ENCODE measurements at places on chromosomes 13 and 19. TPM values are rescaled to one million over a fixed set of nuclear protein-coding genes. Genes with fewer than 3 reads are reported as not detected.
A peak's percentile ranks its signal among the peaks of the same experiment; 100 is the strongest.

GRCh38 chr19:49591731-49592485 lies 926 bp downstream of the PRR12 start:
- no peaks in the 10 kb centered on the region for H3K27me3 ChIP-seq
- peaks cover 24% of the 10 kb centered on the region for H3K4me1 ChIP-seq
- H3K4me3 ChIP-seq = peak overlapping the region; percentile 87
- peak overlapping the region; percentile 88 for H3K27ac ChIP-seq
- H3K36me3 ChIP-seq = no peaks in the 10 kb centered on the region

DNA sequence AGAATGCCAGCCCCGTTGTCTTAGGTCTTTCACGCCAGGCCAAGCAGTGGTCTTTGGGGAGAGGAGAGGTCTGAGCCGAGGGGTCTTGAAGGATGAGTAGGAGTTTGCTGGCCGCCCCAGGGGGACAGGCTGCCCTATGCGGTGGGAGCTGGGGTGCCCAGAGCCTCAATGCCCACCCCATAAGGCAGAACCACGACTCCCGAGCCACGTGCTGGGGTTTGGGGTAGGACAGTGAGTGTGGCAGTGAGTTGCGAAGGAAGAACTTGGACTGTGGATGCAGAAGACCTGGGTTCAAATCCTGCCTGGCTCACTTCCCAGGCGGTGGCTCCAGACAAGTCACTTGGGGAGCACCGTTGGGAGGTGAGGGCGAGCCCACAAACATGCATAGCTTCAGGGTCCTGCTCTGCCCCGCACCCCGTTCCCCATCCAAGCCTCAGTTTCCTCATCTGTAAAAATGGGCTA lies 5.5 kb downstream of the RAB11B start:
- H3K27me3 ChIP-seq = no peaks in the 10 kb centered on the region
- DNase-seq = no peak
- H3K4me3 ChIP-seq = no peak overlapping the region
- no peaks in the 10 kb centered on the region for H3K36me3 ChIP-seq

PLK5 gene
- not detected for total RNA-seq

- no peak overlapping the region for H3K27ac ChIP-seq
- no peaks in the 10 kb centered on the region for H3K27me3 ChIP-seq
- no peaks in the 10 kb centered on the region for H3K4me1 ChIP-seq
Observed at GRCh38 chr13:51262501-51263211, 40.5 kb downstream of the FAM124A start.

DLL3 gene
- not detected for total RNA-seq

GRCh38 chr13:89925107-89925506 lies 1422.4 kb upstream of the MIR17HG start:
- no peaks in the 10 kb centered on the region for H3K36me3 ChIP-seq
- H3K27me3 ChIP-seq = no peaks in the 10 kb centered on the region
- DNase-seq = peak; percentile 21

OR7E24 gene
- not detected for total RNA-seq

DNA sequence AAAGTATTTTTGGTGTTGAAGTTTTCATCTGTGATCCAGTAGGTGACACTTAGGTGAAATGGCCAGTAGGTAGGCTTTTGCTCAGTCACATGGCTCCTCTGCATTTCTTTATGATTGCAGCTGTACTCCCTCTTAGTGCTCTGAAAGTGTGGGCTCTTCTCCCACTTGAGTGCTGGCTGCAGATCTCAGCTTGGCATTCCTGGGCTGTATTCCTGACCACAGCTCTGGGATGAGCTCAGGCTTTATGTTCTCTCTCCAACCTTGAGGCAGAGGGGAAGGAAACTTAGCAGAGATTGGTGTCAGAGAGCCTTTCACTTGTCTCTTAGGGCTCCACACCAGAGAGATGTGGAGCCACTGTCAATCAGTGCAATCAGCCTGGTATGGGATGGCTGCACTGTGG lies 254.3 kb downstream of the NDFIP2 start:
- no peaks in the 10 kb centered on the region for H3K27me3 ChIP-seq
- H3K4me3 ChIP-seq = no peak overlapping the region
- no peaks in the 10 kb centered on the region for H3K36me3 ChIP-seq
- no peaks in the 10 kb centered on the region for H3K4me1 ChIP-seq
- no peak for DNase-seq

- no peaks in the 10 kb centered on the region for H3K4me1 ChIP-seq
- no peak for DNase-seq
- H3K27me3 ChIP-seq = no peaks in the 10 kb centered on the region
- no peak overlapping the region for H3K27ac ChIP-seq
Observed at GRCh38 chr13:42626176-42626860, 52.4 kb downstream of the TNFSF11 start.

PABPC3 gene
- total RNA-seq = 0.17 TPM

DNA sequence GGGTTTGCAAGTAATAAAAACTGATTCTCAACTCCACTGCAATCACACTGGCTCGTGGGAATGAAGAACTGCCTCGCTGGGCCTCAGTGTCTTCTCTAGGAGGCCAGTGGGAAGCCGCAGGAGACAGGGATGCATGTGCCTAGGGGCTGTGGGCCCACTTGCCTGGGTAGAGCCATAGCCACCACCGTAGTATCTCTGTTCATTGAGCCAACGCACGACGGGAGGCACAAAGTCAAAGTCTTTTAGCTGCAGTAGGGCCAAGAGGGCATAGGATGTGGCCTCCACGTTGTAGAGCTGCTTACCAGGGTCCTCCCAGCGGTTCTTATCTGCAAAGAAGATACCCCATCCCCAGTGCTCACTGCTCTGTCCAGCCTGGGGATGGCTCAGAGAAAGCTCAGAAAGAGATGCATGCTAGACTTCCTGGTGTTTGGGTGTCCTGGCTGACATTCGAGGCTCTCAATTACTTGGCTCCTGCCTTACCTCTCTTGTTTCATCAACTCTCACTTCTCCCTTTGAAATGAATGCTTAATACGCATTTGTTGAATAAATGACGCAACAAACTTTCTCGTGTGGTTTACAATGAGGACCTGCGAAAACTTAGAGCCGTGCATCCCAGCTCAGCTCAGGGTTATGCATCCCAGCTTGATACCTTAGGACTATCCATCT lies 16.1 kb upstream of the TNFSF14 start:
- no peak overlapping the region for H3K27ac ChIP-seq
- no peaks in the 10 kb centered on the region for H3K4me1 ChIP-seq
- no peak overlapping the region for H3K4me3 ChIP-seq
- H3K36me3 ChIP-seq = no peaks in the 10 kb centered on the region
- DNase-seq = no peak

- DNase-seq = peak; percentile 96
- peak overlapping the region; percentile 84 for H3K27ac ChIP-seq
- no peaks in the 10 kb centered on the region for H3K27me3 ChIP-seq
Observed at GRCh38 chr19:16315825-16316505, 8.7 kb upstream of the KLF2 start.

PRTN3 gene
- 0.58 TPM for total RNA-seq

GRCh38 chr13:98324105-98324504 lies 147.0 kb upstream of the RNF113B start:
- H3K27me3 ChIP-seq = no peaks in the 10 kb centered on the region
- no peaks in the 10 kb centered on the region for H3K4me1 ChIP-seq
- no peak for DNase-seq
- H3K27ac ChIP-seq = no peak overlapping the region

ACP5 gene
- total RNA-seq = 242 TPM

DNA sequence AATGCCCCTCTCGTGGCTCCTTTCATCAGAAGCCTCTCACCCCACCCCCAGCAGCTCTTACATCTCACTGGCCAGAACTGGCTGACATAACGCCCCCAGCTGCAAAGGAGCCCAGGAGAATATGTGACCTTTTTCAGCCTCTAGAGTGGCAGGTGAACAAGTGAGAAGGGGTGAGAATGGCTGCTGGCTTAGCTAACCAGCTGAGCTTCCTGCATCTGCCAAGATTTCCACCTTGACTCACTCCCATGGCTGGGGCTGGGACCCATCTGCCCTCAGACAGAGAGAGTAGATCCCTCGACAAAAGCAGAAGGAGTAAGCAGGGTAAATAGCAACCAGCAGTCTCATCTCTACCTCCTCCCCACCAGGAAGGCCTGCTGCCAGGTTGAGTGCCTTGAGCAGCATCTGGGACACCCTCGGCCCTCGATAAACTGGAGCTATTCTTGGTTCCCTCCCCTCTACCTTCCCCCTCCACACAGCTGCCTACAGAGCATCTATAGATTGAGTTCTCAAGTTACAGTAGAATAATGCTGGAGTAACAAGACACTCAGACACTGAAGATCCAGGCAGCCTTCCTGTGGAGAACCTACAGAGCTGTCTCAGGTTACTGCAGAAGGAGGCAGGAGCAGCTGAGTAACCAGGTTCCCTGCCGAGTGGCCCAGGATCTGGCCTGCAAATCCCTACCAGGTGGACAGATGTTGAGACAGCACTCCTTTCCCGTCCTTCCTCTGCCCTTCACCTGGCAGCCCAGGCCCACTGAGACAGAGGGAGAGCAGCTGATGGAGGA lies 15.5 kb downstream of the KASH5 start:
- no peak overlapping the region for H3K4me3 ChIP-seq
- H3K27me3 ChIP-seq = no peaks in the 10 kb centered on the region
- no peaks in the 10 kb centered on the region for H3K4me1 ChIP-seq
